Stimulated activated CD8-positive, alpha-beta memory T cell treated with anti-CD3 and anti-CD28 coated beads, Interleukin-4, amount 100 ng/mL, for 1 hour (primary cell): ENCODE measurements at places on chromosomes 1 and 21.

GRCh38 chr1:10253755-10254154 lies 43.4 kb downstream of the KIF1B start:
- DNase-seq = no peak

DNA sequence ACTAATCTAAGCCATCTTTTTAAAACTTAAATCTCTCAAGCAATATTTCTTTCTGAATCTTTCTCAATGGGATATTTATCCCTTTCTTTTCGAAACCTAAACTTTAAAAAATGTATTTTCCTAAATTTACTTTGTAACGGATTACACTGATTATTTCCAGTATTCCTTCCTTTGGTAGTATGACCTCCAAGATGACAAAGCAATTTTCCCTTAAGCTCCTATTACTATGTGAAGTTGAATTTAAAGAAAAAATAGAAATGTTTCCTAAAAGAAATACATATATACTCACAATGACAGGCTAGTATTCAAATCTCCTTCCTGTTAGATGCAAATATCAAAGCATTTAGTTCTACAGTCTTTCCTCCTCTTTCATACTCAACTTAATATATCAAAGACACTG lies 15.8 kb downstream of the SCAF4 start:
- DNase-seq = no peak

GRCh38 chr1:60969971-60970509 lies 112.3 kb upstream of the NFIA start:
- no peak for DNase-seq

- no peak for DNase-seq
Observed at GRCh38 chr1:174258148-174258550, 98.8 kb downstream of the RABGAP1L start.

DNA sequence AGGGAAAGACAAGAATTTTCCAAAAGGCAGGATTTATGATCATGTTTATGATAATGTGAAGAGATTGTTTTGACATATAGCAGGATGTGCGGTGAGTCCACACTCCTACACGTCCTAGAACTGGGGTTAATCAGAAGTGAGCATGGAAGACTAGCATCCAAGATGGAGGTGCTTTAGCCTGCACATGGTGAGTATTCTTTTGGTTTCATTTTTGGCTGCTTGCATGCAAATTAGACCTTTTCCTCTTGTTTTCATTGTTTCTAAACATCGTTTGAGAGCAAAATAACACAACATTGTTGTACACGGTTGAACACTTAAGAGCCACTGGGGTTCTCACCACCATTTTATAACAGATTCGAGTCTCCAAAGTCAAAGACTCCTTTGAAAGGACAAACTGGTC lies 14.9 kb upstream of the GUK1 start:
- no peak for DNase-seq

DNA sequence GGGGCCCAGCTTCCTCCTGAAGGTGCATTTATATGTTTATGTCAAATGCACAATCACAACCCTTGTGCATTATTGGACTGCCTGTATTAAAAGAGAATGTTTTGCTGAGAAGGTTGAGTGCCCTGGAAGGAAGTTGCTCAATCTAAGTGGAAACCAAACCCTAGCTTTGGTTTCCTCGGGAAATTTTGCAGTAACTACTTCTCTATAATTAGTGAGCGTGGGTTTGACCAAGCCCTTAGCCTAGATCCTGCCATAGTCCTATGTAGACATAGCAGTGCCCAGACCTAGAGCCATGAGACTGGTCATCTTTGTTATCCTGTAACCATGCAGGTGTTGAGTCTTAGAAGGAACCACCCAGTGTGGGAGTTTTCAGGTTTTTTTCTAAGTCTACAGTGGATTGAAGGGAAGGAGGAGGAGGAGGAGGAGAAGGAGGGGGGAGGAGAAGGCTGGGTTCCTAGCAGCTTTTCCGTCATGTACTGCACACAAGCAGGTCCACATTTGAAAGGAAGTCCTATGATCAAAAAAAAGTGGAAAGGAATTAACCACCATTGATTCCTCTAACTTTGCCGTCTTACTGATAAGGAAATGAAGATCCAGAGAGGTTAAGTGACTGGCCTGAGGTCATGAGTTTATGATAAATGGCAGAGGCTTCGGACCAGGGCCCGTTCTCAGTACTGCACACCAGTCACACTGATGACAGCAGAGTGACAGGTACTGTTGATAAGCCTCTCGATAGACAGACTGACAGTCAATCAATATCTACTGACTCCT lies 72.2 kb upstream of the LYST start:
- no peak for DNase-seq

DNA sequence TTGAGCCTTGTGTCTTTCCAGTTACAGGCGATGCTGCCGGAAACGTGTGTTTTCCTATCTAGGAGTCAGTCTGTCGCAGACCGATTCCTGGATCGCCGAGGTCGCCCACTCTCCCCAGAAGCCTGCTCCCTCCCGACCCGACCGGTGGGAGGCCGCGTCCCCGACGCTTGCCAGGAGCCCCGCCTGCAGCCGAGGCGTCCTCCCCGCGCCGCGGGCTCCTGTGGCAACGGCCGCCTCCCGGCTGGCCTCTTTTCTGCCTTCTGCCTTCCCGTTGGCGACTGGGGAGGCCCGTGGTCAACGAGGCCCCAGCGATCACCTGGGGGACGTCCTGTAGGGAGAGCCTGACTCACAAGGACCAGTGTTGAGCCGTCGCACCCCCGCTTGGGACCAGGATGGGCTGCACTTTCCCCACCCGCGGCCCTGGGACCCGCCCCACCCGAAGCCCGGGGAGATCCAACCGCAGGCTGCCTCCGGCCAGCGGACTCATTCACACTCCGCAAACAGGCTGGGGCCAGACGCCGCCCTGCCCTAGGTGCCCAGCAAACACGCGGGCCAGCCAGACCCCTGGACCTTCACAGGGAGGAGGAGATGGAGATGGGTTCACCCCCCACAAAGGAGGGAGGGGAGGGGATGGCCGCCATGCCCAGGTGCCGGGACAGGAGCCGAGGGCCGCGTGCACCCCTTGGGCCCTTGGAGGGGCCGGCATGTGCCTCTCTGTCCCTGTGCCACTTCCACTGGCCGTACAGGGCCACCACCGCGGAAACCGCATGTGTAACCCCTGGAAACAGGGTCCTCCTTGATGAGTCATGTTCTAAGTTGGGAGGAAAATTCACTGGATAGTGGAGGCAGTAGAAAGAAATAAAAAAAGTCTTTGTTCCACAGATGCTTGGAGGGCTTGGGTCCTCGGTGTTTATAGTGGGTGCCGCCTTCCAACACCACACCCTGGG lies 7.2 kb upstream of the COL6A1 start:
- no peak for DNase-seq

GRCh38 chr1:23957096-23957495 lies 2.5 kb upstream of the PNRC2 start:
- DNase-seq = no peak

DNA sequence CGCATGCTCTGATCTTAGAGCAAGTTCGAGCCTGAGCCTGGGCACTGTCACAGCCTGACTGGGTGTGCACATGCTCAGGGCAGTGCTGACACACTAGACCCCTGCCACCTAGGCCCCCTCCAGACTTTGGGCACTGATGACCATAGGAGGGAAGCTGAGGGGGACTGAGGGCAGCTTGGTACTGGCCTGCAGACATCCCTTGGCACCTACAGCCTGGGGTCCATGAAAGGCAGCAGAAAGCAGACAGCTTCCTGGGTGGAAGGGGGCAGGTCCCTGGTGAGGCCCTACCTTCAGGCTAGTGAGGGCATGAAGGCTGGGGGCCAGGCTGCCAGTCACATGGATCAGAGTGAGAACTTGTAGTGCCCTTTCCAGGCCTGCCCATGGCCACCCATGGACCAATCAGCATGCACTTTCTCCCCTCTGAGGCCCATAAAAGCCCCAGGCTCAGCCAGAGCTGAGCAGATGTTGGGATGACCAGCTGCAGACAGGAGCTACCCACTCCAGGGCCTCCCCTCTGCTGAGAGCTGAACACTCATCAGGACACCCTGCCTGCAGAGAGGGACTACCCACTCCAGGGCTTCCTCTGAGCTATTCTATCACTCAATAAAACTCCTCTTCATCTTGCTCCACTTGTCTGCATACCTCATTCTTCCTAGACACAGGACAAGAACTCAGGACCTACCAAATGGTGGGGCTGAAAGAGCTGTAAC lies 680.8 kb downstream of the MATN1 start:
- DNase-seq = no peak

DNA sequence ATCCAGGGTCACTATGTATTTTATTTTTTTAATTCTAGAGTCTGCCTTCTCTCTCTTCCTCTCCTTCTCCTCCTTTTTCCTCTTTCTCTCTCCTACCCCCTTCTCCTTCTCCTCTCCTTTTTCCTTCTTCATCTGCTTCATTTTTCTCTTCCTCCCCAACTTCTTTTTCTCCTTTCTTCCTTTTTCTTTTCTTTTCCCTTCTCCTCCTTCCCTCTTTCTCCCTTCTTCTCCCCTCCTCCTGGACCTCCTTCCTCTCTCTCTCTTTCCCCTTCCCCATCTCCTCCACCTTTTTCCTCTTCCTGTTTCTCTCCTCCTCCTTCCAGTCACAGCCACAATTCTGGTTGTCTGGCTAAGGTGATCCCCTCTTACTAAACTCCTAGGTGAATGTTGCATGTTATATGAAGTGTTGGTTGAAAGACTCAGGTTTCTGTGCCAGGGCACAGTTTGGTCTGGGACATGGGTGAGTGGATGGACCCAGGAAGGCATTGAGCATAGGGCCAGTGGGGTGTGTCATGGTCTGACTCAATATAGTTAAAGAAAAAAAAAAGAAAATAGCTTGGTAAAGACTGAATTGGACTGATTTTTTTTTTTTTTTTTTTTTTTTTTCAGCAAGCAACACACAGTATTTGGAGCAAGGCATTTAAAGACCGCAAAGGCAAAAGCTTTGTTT lies 266.9 kb downstream of the TGFB2 start:
- no peak for DNase-seq

DNA sequence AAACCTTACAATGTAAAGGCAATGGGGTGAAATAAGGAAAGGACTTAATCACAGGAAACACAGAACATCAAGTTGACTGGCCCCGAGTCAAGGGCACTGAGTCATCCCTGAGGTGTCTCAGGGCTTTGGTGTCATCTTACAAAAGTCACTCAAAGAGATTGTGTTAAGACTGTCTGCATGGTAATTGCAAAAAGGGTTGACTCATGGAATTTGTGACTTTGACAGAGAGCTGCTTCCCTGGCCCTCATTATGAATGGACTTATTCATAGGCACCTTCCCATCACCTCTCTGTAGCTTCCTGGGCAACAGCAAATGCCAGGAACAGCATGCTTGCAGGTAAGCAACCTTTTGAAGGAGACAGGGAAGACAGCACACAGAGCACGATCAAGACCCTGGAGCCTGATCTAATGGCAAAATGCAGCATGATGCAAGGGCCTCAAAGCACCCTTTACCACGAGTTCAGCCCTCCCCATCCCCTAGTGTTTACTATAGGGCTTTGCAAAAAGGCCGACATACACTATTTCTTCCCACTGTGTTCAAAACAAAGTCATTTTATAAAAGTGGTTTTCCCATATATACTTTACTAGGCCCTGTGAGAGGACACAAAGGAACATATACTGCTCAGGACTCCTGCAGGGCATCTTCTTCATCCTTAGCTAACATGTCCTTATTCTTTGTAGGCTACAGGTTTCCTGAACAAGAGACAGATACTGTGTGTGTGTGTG lies 17.1 kb downstream of the ZP4 start:
- DNase-seq = no peak

- DNase-seq = no peak
Observed at GRCh38 chr21:38500073-38500472, 1.8 kb upstream of the ERG start.

GRCh38 chr1:30232288-30232899 lies 491.0 kb downstream of the MATN1 start:
- no peak for DNase-seq

GRCh38 chr1:154352581-154353459 lies 27.5 kb downstream of the ATP8B2 start:
- DNase-seq = no peak

- DNase-seq = no peak
Observed at GRCh38 chr1:2212274-2212531, 15.9 kb upstream of the SKI start.

GRCh38 chr1:156194300-156194652 lies 372 bp downstream of the SLC25A44 start:
- DNase-seq = no peak

DNA sequence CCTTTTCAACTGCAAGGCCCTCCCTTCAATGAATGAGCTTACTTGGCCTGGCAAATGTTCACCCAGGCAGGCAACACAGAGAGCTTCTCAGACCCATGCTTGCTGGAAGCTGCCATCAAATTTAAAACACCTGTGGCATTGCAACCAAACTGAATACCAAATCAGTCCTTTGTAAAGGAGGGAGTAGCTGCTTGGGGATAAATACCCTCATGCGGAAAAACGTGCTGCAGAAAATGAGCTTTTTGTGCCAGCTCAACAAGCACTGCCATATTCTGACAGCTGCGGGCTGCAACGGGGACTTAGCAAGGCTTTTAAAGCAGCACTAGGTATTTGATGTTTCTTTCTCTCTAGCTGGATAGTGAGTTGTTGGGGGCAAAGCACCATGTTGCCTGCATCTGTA lies 119.7 kb downstream of the PLPPR4 start:
- no peak for DNase-seq

DNA sequence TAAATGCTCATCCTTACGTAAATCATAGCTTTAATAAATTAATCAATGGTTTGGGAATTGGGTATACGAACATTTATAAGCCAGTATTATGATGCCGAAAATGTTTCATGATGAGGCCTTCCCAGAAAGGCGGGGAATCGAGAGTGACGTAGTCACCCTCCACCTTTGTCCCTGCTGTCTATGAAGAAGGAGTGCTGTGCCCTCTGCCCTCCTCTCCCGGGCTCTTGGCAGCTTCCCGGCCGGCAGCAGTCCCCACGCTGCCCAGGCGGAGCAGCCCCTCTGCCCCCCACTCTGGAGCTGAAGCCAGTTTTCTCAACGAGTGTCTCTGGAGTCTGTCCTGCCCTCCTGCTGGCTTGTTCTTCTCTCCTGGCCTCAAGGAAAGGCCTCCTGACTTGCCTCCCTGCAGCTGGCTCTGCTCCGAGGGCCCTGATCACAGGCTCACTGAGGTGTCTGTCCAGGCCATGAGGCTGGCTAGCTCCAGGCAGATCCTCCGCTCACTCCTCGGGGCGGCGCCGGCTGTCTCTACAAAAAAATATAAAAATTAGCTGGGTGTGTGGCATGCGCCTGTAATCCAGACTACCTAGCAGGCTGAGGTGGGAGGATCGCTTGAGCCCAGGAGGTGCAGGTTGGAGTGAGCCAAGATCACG lies 150.7 kb upstream of the COL6A1 start:
- DNase-seq = no peak

- DNase-seq = no peak
Observed at GRCh38 chr1:16302709-16303627, 49.3 kb downstream of the FBXO42 start.
